ENCODE measurements at places on chromosomes 2 and 18.

DNA sequence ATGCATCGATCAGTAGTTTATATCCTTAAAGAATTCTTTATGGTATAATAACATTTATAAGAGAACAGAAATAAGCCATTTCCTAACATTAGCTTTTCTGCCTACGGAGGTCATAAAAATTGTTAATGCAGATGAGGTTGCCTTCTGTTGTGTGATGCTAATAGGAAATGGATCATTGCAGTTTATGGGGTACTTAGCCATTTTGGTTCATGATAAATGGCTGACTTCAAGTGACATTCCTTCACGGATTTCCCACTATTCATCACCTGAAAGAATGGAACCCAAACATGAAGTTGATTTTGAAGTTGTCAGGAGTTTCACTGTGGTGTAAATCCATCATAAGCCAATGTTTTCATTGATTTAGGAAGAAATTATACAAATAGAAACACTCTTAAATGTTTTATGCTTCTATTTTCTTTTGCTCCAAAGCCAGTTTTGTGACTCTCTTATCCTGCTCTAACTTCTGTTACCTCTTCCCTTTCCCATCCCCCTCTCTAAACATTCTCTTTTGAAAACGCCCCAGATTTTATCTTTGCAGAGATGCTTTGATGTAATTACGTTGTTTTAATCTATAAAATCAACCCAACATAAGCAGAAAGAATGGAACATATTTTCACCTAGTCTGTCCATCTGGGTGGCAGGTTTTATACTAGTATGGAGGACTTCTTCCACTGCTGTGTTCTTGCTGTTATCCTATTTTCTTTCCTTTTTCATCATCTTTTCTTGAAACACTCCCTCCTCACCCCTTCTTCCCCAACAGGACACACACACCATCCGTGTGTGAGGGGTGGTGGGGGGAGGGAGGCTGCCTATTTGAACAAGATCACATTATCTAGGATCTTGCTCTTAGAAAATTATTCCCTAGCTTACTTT, 58.2 kb downstream of the GREB1L start:
- DNase-seq = no peak

- DNase-seq = no peak
Observed at GRCh38 chr2:239308661-239309397, 92.0 kb downstream of the HDAC4 start.

GRCh38 chr18:13207294-13207693, 11.3 kb upstream of the LDLRAD4 start:
- no peak for DNase-seq

- DNase-seq = no peak
Observed at GRCh38 chr2:184654945-184655344, 56.6 kb downstream of the ZNF804A start.

DNA sequence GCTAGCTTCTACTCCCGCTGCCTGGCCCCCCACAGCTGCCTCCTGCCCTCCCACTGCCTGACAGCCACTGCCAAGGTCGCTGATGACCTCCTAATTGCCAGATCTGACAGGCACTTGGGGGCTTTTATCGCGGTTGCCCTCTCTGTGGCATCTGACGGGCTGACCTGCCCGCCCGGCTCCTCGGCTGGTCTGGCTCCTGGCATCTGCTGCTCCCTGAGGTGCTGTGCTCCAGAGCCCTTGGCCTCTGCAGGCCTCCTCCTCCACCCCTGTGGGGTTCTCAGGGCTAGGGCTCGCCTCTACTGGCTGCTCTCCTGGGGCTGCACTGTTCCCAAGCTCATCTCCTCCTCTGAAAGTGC, 43.1 kb downstream of the INHBB start:
- no peak for DNase-seq

- DNase-seq = no peak
Observed at GRCh38 chr2:189444322-189444721, 3.0 kb downstream of the WDR75 start.

DNA sequence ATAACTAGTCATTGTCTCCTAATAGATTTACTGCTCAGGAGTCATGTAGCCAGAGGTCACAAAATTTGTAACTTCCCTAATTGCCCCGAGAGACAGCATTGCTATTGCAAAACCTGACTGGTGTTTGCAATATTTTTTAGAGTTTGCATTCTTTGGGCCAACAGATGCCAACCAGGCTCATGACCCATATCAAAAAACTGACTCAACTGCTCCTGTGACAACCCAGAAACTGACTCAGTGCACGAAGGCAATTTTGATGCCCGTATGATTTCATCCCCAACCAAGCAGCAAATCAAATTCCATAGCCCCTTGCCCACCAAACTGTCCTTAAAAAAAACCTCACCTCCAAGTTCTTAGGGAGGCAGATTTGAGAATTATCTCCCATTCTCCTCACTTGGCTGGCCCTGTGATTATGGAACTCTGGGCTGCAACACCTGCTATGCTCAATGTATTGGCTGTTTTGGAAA, 951.3 kb downstream of the TSN start:
- DNase-seq = no peak

- no peak for DNase-seq
Observed at GRCh38 chr2:112889976-112890375, 21.0 kb upstream of the IL37 start.

DNA sequence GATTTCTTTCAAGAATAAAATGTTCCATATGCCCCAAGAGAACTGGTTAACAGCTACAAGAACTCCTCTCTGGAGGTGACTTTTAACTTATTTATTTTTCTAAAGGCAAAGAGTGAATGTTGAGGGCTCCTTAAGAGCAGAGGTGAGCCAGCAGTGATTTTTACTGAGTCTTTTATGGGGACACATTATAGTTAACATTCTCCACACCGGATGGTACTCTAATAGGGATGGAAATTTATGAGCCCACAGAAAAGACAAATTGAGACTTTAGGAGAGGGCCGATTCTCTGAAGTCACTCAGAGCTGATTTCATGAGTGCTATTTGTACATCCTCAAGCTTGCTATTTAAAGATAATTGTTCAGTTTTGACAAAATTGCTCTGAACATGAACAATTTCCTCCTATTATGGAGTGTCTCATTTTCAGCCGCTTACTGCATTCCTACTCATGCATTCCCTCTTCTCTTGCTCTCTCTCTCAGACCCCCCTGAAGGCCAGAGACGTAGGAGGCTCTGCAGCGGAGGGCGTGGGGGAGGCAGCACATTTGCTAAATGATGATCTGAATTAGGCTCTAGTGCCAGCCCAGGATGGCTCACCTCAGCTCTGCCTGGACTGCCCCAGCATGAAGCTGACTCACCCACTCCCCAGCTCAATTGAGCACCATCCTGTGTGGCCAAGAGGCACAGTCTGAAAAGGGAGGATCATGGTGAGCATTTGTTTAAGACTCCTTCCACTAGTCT, 5.9 kb upstream of the RPL37A start:
- no peak for DNase-seq

DNA sequence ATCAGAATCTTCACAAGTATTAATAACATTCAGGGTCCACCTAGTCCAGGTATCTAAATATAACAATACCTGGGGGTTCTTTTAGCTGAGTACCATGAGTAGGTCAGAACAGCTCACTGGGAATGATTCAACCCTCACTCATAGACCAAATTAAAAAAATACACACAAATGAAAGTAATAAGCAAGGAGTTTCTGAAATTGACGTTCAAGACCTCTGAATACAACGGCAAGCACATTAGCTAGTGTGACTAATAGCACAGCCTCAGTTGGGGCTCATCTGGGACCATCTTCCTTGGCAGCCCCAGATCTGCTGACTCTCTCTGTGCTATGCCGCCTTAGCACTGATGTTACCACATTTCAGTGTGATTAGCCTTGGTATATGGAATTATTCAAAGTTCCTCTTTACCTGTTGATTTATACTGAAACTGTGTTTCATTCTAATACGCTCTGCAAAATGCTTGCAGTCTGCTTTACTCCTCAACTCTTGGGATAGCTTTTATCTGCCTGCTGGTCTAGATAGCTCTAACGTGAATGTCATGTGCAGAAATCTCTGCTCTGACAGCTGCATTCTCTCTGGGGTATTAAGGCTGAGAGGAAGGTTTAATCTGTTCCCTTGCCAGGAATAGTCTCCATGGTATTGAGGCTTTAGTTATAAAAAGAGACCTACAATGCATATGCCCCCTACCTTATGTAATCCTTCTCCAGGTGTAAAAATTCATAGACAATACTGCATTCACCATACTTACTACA, 153.3 kb downstream of the METTL4 start:
- DNase-seq = no peak

- DNase-seq = no peak
Observed at GRCh38 chr2:29917781-29918180, 3.6 kb downstream of the ALK start.
